ENCODE measurements at places on chromosomes 1 and 21.

DNA sequence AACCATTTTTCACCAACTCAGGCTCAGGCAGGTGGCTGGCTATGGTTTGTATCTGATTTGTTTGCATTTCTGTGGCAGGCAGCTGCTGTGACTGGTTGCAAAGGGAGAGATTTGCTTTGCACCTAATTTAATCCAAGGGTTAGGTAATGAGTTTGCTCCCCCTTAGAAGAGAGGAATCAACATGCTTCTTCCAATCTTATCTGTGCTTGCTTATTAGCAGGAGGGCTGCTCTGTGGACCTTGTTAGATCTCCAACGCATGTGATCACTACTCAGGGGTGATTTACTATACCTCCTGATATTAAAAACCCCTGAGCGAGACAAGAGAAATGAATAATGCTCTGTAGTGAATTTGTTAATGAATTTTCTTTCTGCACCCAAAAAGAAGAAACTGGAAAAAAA, 20.5 kb downstream of the OLFML3 start:
- DNase-seq = no peak

GRCh38 chr1:177333936-177334595, 163.3 kb downstream of the BRINP2 start:
- no peak for DNase-seq

- no peak for DNase-seq
Observed at GRCh38 chr1:166869318-166870099, 6.6 kb downstream of the TADA1 start.

GRCh38 chr1:215744419-215744818, 177.3 kb downstream of the KCTD3 start:
- no peak for DNase-seq

GRCh38 chr1:25758466-25759070, 41.4 kb upstream of the SELENON start:
- DNase-seq = no peak

DNA sequence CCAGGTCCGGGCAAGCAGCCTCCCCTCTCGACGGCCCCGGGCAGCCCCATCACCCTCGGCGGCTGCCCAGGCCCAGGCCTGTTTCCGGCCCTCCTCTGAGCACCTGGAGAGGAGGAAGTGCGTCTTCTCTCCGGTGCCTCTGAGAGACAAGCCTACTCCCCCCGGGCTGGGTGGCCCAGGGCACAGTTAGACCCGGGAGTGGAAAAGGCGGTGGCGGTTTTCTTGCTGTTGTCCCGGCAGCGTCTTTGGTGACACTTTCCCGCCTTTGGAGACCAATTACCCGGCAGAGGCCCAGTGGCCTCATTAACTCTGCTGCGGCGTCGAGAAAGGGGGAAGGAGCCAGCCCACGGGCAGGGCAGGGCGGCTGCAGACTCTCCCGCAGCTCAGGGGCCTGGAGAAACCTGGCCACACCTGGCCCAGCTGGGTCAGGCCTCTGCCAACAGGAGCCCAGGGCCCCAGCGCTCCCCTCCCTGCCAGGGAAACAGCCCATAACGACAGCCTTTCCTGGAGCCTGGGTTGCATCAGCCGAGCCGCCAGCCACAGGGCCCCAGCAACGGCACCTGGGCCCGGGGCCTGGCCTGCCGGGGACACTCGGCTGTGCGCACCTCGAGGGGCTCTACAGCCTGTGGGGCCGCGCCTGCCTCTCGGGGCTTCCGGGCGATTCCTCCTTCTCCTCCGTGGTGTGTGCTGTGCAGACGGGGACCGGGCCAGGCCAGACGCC, 28.4 kb upstream of the C1orf159 start:
- no peak for DNase-seq

GRCh38 chr21:45074048-45074817, at the start of gene ADARB1:
Gene ADARB1 (plus strand): TSS chr21:45074580. CDS start chr21:45171657, 97,077 bp downstream.
- no peak for DNase-seq

- DNase-seq = no peak
Observed at GRCh38 chr1:222546548-222547259, 1.2 kb downstream of the HHIPL2 start.

- DNase-seq = no peak
Observed at GRCh38 chr1:205339717-205340116, 17.0 kb downstream of the KLHDC8A start.

- no peak for DNase-seq
Observed at GRCh38 chr1:236636017-236636416, 31.7 kb upstream of the HEATR1 start.

- DNase-seq = no peak
Observed at GRCh38 chr1:55893155-55893554, 678.0 kb upstream of the USP24 start.

DNA sequence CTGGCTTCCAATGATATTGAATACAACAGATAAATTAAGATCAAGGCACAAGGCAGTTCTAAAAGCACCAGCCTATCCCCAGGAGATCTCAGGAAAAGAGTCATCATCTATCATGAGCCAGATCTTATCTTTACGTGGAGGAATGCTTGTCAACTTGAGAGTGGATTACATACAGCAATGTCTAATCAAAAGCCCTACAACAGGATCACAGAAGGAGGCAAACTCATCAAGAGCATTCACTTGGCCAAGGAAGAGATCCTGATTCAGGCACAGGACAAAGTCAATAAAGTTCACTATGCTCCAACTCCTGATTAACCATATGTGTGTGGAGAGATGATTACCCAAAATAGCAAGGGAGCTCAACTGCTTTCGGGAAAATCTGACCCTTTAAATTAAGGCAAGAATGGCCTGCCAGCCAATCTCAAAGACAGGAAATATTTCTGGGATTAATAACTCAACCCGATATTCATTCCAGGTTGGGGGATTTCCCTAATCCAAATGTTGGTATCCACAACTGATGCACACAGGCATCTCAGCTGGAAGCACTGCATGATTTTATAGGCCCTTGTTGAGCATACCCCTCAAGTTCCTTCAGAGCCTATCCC, 33.7 kb downstream of the TBX15 start:
- no peak for DNase-seq

GRCh38 chr1:86861424-86861823, 52.5 kb downstream of the SELENOF start:
- no peak for DNase-seq

- no peak for DNase-seq
Observed at GRCh38 chr1:185073725-185074124, 28.4 kb downstream of the RNF2 start.

DNA sequence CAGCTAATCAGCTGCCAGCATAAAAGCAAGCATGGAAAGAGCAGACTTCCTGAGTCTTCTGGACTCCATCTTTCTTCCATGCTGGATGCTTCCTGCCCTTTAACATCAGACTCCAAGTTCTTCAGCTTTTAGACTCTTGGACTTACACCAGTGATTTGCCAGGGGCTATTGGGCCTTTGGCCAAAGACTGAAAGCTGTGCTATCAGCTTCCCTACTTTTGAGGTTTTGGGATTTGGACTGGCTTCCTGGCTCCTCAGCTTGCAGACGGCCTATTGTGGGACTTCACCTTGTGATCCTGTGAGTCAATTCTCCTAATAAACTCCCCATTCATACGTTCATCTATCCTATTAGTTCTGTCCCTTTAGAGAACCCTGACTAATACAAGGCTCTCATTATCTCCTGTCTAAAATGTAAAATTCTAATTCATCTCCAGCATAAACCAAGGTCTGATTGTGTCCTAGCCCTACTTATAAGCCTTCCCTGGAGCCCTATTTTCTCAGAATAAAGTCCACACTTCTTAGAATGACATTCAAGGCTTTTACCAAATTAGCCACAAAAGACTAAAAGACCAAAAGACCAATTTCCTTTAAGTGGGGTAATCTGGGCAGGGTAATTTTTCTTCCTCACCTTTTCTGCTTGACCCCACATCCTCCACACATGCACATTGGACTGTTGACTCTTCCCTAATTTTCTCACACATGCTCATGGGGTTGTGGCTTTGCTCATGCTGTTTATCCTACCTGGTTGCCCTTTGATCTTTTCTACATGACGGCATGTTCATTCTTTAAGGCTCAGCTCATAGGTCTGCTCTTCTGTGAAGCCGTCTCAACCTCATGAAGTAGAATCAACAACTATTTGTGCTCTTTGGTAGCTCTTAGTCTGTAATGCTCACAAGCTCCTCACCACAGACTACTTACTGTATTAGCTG, 18.1 kb upstream of the ENAH start:
- no peak for DNase-seq

DNA sequence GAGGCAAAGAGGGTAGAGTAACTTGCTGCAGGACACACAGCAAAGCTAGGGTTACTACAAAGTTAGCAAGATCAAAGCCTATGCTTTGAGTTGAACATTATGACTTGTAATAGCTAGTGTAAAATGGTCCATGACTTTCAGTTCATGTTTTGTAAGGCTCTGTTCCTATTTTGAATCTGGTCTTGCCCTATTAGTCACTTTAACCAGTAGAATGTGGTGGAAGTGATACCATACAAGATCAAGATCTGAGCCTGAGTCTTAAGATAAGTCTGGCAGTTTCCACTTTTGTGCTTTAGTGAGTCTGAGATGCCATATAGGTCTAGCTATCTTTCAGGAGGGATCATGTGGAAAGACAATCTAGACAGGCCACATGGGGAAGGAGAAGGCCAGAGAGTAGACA, 282.1 kb upstream of the BRINP3 start:
- no peak for DNase-seq

DNA sequence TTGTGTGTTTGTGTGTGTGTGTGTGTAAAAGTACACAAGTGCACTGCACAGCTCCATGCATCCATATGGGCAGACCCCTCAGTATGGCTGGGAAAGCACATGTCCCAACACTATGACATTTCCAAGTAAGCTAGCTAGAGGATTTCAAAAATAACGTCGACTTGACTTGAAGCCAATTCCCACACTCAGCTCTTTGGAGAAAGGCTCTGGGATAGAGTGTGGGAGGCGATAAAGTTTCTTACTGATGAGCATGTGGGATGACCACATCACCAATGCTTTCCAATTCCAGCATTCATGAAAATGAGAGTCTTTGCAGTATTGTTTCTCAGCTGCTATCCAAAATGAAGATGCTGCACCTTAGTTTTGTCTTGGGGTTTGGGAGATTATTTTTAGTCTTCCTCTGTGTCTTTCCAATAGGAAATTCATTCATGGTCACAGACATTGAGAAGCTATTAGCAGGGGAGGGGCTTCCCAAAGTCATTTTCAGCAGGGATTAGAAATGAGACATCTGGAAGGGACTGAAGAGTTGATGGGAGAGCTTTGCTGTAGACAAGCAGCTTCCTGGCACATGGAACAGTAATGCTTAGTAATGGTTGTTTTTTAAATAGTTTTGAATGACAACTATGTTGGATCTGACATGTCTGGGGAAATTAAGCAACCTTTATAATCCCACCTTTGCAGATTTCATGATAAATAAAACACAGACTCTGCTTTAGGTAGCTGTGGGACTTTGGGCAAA, 143.5 kb downstream of the ASTN1 start:
- DNase-seq = peak; percentile 76

DNA sequence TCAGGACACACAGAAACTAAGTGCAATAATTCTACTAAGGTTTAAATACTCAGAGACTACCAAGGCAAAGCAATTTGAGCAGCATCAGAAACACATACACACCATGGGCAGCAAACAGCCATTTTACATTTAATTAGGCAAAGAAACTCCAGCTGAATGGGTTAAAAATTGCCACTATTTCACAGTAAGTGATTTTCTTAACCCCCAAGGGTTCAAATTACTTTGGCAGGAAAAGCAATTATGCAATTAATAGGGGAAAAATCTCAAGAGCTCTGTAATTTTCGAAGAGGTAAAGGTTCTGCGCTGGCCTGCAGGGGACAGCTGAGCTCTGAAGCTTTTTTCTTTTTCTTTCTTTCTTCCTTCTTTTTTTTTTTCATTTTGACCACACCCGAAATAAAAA, 206.2 kb upstream of the RRP15 start:
- no peak for DNase-seq

DNA sequence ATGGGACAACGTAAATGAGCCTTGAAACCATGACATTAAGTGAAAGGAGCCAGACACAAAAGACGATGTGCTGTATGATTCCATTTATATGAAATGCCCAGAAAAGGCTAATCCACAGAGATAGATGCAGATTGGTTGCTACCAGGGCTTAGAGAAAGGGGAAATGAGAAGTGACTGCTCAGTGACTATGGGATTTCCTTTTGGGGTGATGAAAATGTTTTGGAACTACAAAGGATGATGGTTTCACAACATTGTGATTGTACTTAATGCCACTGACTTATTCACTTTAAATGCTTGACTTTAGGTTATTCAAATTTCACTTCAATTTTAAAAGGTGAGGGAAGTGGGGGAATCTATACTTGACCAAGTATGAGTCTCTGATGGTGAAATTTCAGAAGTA, 414.3 kb downstream of the SETD4 start:
- no peak for DNase-seq

GRCh38 chr1:217586586-217586985, 44.3 kb downstream of the GPATCH2 start:
- DNase-seq = no peak

- no peak for DNase-seq
Observed at GRCh38 chr1:155761736-155762405, 73.0 kb downstream of the DAP3 start.

GRCh38 chr1:54070171-54070837, 16.9 kb downstream of the TCEANC2 start:
- peak; percentile 61 for DNase-seq

- DNase-seq = no peak
Observed at GRCh38 chr1:87594736-87595383, 266.2 kb downstream of the LMO4 start.

- DNase-seq = no peak
Observed at GRCh38 chr1:2840036-2840809, 38.7 kb upstream of the TTC34 start.

- DNase-seq = no peak
Observed at GRCh38 chr1:6348511-6349191, 44.9 kb downstream of the ACOT7 start.

GRCh38 chr1:27036718-27037117, 24.1 kb upstream of the TENT5B start:
- DNase-seq = no peak

- DNase-seq = no peak
Observed at GRCh38 chr1:104315823-104316222, 566.1 kb downstream of the AMY1C start.

GRCh38 chr1:81412954-81413353, 387.8 kb upstream of the ADGRL2 start:
- DNase-seq = no peak

DNA sequence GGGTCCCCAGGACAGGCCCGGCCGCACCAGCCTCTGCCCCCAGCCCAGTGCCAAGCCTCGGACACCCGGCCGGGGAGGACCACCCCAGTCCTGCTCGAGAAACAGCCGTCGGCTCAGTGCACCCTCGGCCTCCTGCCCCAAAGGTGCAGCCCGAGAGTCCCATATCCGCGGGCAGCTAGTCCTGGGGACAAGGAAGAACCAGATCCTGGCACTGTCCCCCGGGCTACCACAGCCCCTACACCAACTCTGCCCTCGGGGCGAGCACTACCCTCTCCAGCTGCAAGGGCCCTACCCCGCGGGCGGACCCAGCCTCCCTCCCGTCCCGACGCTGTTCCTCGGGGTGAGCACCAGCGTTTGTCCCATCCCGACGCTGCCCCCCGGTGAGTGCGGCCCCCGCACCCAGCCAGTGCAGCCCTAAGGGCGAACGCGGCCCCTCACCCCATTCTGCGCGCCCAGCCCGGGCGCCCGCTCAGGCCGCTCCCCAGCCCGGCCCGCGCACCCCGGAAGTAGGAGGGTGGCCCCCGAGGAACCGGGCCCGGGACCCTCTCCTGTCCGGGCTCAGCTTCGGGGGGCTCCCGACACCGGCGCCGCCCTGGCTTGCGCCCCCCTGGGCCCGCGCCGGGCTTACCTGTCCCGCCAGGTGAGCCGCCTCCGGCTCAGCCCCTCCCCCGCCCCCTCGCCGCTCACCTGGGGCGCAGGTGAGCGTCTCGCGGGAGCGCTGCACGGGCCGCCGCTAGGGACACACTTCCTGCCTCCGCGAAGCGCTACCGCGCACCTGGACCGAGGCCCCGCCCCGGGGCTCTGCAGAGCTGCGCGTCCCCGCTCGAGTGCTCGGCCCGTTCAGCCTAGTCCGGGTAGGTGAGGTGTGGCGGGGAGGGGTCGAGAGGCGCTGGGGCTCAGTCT, at the start of gene KDF1:
Gene KDF1 (minus strand): TSS at position 747 of the 903 bp plus-strand sequence. CDS start 8,088 bp downstream, outside the sequence.
- DNase-seq = no peak

Measured in skin of body (tissue), 3 donors.